NCI-H510A (cell line): ENCODE measurements at places on chromosomes 6 and 20.

- DNase-seq: no peak
Measured at GRCh38 chr6:89952686-89953085, 58.4 kb downstream of the GJA10 start.

GRCh38 chr6:113065611-113066010 lies 718.5 kb downstream of the RFPL4B start:
- DNase-seq: no peak

GRCh38 chr20:13325033-13325432 lies 104.0 kb downstream of the ISM1 start:
- DNase-seq: no peak

DNA sequence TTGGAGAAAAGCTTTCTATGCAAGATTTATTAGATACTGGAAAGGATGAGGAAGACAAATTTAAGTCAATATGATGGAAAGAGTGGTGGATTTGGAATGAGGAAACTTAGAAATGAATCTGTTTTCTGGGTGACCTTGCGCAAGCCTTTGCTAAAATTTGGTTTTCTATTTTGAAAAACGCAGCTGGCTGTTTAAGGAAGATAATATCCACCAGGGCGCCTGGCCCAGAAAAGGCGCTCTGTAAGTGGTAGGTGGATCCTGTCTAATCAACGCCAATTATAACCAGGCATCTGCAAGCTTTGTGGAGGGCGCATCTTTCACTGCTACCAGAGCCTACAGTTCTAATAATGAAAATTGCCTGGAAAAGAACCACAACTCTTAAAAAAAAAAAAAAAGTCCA lies 398 bp upstream of the SPATS1 start:
- DNase-seq: no peak

- DNase-seq: no peak
Measured at GRCh38 chr20:53713328-53714056, 119.9 kb upstream of the ZNF217 start.

DNA sequence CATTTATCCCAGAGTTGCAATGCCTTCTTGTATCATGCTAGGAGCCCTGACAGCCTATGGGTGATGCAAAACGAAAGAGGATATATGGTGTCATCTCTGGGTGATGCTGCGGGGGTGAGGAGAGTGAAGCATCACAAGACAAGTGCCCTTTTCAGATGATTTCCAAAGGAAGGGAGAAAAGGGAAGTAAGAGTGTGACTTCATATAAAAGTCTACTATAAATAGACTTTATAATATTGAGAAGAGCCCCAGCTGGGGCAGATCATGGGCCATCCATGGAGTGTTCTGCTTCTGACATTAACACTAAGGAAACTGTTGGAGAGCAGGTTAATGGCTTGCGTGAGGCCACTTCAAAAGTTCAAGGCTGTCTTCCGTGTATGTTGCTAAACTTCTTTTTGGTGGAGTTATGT lies 4.4 kb downstream of the CD83 start:
- DNase-seq: no peak

DNA sequence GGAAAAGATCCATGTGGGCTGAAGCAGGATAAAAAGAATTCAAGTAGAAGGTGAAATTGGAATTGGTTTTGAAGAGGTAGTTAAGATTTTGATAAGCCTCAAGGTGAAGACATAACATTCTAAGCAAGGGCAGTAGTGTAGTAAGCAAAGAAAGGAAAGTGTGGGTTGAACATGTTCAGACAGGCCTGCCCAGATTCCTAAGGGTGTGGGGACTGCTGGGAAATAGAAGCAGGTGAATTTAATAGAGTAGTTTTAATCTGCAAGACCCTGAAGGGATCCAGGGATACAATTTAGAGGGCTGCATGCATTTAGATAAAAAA lies 19.1 kb downstream of the TAB2 start:
- DNase-seq: no peak

DNA sequence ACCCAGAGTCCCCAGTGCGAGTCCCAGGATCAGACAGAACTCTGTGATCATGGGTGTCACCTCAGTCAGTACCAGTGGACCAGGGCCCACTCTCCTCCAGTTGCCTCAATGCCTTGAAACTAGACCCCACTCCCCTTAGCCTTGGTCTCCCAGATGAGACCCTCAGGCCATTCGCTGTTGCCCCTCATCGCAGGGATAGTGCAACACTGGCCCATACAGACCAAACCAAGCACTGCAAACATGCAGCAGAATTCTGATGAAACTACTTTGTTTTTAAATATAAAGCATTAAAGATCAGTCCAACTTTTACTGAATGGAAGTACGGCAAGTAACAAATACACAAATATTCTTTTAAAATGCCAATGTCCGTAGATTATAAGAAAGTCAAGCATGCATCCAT lies 101.2 kb upstream of the NT5E start:
- DNase-seq: no peak

GRCh38 chr6:142883011-142883410 lies 62.0 kb downstream of the HIVEP2 start:
- no peak for DNase-seq

GRCh38 chr6:7341271-7341670 lies 28.3 kb upstream of the SSR1 start:
- DNase-seq: no peak

GRCh38 chr20:59351157-59352040 lies 51.0 kb downstream of the EDN3 start:
- no peak for DNase-seq

DNA sequence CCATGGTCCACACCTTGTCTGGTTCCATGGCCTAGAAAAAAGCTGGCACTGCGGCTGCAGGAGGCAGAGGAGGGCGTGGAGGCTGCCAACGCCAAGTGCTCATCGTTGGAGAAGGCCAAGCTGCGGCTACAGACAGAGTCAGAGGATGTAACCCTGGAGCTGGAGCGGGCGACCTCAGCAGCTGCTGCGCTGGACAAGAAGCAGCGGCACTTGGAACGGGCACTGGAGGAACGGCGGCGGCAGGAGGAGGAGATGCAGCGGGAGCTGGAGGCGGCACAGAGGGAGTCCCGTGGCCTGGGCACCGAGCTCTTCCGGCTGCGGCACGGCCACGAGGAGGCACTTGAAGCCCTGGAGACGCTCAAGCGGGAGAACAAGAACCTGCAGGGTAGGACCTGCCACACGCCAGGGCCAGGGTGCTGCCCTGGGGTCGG lies 43.4 kb downstream of the MYH7B start:
- no peak for DNase-seq

GRCh38 chr6:9233226-9233625 lies 797.9 kb upstream of the SLC35B3 start:
- DNase-seq: no peak

DNA sequence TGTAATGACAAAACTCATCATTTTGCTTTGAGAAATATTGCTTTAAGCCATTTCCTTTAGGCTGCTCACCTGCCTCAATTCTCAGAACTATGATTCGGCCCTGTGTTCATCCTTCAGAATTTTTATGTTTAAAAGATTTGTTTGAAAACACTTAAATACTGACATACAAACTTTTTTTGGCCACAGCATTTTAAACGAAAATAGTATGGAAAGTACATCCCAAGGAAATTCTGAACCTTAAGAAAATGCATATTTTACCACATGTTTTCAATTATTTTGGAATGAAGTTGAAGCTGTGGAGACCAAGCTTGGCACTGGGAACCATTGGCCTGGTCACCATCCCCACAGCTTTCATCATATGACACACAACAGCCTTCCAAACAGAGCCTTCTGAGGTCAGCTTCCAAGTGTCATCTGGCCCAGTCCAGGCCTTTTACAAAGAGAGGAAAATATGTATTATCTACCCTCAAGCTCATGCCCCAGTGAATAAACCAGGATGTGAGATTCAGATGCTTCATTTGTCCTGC lies 83.3 kb downstream of the SOD2 start:
- DNase-seq: no peak

GRCh38 chr6:34246563-34247391 lies 2.0 kb downstream of the SMIM29 start:
- DNase-seq: no peak

GRCh38 chr20:15359056-15359455 lies 1021.6 kb upstream of the FLRT3 start:
- no peak for DNase-seq

- no peak for DNase-seq
Measured at GRCh38 chr6:27582928-27583725, 110.2 kb upstream of the ZNF184 start.

GRCh38 chr6:170473301-170473717 lies 79.8 kb downstream of the PSMB1 start:
- DNase-seq: peak; percentile 48

- DNase-seq: peak; percentile 6
Measured at GRCh38 chr6:44925100-44925739, 402.9 kb upstream of the RUNX2 start.

DNA sequence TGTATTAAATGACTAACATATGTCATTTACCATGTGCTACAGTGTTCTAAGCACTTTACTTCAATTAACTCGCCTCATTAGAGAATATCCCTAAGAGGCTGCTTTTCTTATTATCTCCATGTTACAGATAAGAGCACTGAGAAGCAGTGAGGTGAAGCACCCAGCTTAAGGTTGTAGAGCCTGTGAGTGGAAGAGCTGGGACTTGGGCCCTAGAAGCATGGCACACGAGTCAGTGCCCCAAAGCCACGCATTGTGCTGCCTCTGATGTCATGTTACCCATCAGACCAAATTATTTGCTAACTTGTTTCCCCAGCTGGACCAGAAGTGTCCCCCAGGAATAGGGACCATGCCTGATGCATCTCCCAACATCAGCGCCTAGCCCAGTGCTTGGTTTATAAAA lies 34.1 kb downstream of the POFUT1 start:
- DNase-seq: no peak

- DNase-seq: no peak
Measured at GRCh38 chr6:159829526-159829925, 29.4 kb downstream of the PNLDC1 start.

DNA sequence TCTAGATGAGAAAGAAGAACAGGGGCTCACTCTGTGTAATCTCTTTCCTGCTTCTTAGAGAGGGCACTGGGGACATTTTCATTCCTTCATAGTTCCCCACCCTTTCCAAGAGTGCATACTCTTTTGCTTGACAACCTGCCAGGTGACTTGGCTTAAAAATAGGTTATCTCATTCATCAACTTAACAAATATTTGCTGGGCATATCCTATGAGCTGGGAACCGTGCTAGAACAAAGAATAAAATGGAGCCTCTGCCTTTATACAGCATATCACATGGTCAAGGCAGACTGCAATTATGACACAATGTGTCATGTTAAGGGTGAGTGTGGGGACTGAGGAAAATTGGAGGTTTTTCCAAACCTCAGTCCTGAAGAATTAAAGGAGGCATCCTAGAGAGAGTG lies 209.8 kb upstream of the FOXA2 start:
- DNase-seq: no peak

DNA sequence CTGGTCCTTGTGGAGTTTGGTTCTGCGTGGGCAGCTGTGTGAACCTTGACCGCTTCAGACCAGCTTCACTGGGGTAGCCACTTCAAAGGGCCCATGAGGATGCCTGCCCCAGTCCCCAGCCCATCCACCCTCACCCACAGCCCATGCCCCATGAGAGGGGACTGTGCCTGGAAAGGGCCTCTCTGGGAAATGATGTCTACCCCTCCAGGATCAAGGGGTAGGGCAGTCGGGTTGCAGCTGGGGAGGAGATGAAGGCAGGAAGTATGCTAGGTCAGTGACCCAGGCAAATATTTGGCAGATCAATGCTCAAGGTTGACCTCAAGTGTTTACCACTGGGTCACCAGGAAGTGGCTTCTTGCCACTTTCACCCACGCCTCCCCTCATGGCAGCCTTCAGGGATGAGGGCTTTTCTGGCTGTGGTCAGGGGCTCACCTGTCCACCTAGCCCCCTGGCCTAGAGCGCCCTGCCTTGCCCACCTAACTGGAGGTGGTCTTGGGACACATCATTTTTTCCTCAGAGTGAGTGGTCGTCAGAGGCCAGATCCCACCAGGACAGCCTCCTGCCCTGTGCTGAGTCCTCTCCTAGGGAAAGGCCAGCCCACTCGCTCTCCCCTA lies 109.5 kb downstream of the SNX5 start:
- peak; percentile 31 for DNase-seq

GRCh38 chr6:44010411-44011349 lies 116.6 kb downstream of the MRPL14 start:
- no peak for DNase-seq

DNA sequence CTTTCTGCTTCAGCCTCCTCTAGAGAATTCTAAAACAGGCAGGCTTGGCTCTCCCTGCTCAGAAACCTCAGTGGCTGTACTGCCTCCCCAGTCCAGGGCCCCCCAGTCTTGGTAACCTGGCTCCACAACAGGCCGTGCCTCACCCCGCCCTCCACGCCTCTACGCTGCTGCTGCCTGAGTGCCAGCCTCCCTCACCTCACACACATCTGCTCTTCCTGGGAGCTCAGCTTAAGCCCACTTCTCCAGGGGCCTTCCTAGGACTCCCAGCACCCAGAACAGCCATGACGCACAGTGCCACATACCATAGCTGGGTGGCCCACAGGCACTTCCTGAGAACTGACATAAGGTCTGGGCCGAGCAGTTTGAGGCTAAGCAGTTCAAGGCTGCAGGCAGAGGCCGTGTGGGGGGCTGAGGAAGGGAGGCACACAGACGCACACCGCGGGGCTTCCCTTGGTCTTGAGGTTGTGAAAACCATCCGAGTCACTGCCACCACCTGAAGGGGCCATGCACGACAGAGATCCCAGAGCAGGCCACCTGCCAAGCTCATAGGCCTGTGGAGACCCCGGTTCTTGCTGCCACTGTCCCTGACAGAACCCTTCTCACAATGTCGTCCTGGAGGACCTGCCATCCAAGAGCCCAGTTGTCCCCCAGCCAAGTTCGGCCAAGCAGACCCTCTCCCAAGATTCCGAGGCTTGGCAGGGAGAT lies 42.6 kb downstream of the DSTN start:
- DNase-seq: no peak

GRCh38 chr6:27019651-27020552 lies 227.6 kb upstream of the PRSS16 start:
- peak; percentile 83 for DNase-seq

GRCh38 chr20:25178563-25179438 lies 16.7 kb upstream of the ENTPD6 start:
- peak; percentile 9 for DNase-seq

- no peak for DNase-seq
Measured at GRCh38 chr6:22325481-22325880, 28.6 kb upstream of the PRL start.

- DNase-seq: no peak
Measured at GRCh38 chr20:19451923-19452295, 239.5 kb downstream of the SLC24A3 start.

DNA sequence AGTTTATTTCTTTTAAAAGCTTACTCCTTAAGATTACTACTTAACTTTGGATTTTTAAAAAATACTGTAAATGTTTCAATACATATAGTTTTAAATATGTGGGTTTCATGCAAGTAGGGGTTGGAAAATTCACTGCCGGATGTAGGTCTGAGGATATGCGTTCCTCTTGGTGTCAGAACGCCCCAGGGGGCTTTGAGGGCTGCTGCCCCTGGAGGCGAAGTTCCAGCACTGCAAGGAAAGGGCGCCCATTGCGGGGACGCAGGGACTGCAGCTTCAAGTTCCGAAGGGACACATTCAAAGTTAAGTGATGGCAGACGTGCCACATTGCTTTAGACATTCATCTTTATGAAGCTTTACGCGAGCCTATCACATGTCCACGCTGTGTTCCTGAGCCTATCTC lies 152.9 kb downstream of the SOD2 start:
- DNase-seq: no peak

GRCh38 chr6:72966628-72967280 lies 258.5 kb downstream of the KHDC1L start:
- DNase-seq: no peak
